ENCODE measurements at places on chromosomes 2 and 18. TPM values are rescaled to one million over a fixed set of nuclear protein-coding genes. Genes with fewer than 3 reads are reported as not detected.

- no peak for DNase-seq
Measured at GRCh38 chr18:63161032-63161760, 158.4 kb downstream of the BCL2 start.

DNA sequence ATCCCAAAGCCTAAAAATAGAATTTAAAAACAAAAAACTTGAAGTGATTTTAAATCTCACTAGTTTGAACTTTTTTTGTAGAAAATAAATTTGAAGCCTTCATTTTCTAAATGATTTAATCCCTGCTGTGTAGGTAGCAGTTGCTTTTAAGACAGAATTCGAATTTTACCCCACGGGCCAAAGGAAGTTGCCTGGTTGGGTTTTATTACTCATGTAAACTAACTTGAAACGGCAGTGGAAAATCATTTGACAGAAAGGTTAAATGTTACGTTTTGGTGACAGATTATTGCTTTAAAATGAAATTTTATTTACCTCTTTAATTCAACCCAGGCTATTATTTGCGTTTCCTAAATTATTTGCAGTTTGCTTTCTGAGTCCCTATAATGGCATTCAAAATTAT lies 2.0 kb downstream of the MAPRE2 start:
- no peak for DNase-seq

GRCh38 chr18:70384181-70384790 lies 95.4 kb downstream of the SOCS6 start:
- DNase-seq: no peak

GRCh38 chr2:2540406-2540805 lies 209.3 kb upstream of the MYT1L start:
- no peak for DNase-seq

DNA sequence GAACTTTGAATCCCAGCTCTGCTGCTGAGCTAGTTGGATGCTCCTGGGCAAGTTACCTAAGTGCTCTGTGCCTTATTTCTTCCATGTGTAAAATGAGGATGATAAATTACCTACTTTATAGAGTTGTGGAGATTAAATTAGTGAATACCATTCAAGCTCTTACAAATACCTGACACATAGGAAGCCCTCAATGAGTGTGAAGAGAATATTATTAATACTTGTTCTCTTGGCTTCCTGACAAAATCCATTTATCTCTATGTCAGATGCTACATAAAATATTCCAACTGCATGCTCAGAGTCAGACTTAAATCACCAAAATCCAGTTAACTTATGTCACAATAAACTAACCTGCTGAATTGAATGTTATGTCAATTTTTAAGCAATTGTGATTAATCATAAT lies 42.9 kb upstream of the CCBE1 start:
- DNase-seq: no peak

DNA sequence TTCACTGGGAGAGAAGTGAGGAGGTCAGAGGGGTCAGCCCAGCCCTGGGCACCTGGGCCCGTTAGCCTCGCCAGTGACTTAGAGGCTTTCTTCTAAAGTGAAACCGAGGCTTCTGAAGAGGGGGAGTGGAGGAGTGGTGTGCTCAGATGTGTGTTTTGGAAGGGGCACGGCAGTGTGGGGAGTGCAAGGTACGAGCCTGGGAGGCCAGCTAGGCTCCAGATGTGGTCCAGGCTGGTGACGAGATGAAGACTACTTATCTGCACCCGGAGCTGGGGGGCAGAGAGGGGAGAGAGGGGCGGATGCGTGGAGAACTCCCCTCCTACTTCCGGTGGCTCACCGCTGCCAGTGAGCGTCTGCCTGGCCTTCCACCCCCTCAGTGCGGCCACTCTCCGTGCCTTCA lies 371.3 kb upstream of the HS6ST1 start:
- DNase-seq: no peak

DNA sequence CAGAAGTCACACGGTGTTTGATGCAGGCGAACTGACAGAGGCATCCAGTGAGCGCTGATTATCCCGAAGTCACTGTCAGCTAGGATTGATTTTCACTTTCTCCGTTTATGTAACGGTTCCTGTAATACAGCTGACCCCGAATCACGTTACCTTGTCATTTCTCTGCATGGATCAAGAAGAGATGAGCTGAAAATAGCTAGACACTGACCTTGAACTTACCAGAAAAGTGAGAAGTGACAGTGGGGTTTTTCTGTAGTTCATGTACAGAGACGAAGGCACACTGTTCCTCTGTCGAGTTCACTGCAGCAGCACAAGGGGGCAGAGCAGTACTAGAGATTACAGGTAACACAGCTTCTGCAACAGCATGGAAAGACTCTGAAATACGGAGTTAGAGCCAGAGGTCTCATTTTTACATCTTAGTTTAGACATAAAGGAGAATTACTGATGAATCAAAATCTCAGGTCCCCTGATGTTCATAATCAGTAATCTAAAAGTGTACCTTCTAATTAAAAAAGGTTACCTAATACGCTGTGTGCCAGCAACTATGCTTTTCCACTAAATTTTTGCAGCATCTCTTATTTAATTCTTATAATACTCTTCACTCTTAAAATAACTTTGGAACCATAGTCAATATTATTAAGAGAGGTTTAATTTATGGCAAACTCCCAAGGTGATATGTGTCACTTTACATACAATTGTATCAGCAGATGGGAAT lies 33.1 kb downstream of the ARHGAP15 start:
- peak; percentile 18 for DNase-seq

Gene LHCGR
- not detected for total RNA-seq

DNA sequence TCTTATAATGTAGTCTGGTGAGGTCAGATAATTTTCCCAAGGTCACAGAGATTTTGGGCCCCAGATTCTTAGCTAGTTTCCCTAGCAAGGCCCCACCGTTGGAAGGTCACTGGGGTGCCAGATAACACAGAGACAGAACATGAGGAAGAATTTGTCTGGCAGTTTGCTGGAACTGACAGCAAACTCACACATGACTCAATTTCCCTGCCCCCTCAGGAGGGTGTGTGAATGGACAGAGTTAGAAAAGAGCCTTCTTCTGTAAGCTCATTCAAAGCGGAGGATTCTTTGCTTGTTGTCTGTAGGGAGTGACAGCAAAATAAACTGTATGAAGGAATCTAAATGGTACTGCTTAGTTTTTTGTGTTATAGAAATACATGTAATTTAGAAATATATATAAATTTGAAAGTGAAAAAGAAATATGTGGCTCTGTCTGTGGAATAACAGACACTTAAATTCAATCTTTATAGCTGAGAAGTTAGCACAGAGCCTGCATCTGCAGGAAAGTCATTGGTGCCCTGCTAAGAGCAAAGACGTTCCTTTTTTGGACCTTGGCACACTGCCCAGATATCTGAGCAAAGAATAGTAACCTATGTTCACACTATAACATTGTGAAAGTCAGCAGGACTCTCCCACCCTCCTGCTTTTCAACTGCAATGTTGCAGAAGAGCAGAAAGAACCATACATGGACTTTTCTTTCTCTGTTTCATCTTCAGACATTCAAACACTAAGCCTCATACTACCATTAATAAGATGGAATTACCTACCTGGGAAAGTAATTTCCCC lies 2.1 kb downstream of the MDH1 start:
- DNase-seq: no peak

DNA sequence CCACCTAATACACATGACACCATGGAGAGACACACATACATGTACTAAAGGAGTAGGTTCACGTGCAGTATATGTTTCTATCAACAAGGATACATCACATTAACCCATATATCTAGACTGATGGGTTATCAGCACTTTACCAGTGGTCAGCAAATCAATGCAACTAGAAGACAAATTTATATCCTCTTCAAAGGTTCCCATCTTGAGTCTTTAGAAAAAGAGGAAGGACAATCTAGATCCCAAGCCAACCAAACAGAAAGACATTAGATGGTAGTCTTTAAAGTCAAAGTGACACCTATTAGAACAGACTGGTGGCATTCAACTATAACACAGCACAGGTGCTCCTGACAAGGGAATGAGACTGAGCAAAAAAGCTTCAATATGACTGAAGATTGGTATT lies 13.8 kb upstream of the SERTAD2 start:
- no peak for DNase-seq

DNA sequence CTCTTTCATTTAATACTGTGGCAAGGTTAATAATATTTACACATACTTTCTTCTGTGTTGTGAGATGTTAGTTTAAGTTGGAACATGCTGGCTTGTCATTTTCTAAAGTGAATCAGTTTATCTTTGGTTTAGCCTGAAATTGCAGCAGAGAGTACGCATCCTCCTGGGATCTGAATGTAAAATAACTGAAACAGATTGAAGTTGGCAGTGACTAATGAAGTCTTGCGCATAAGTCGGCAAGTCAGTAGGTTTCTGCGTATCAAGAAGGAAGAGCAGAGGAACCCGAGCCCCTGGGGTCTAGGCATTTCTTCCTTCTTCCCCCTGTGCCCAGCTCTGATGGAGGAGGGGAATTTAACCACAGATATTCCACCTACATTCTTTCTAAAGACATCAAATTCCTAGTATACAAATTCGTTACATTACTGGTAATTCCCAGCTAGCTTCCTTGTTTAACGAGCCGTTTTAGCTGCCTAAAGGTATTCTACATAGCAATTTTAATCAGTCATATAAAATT lies 392.1 kb upstream of the RAB12 start:
- DNase-seq: no peak

Gene MYO5B
- 0.29 TPM for total RNA-seq

GRCh38 chr18:9091066-9091476 lies 11.4 kb upstream of the NDUFV2 start:
- DNase-seq: no peak

GRCh38 chr18:62693659-62694058 lies 21.7 kb upstream of the PHLPP1 start:
- no peak for DNase-seq

GRCh38 chr2:233976690-233977294 lies 59.6 kb downstream of the TRPM8 start:
- DNase-seq: no peak

GRCh38 chr2:168454737-168455644 lies 1.1 kb upstream of the CERS6 start:
- DNase-seq: no peak

- DNase-seq: no peak
Measured at GRCh38 chr2:126679094-126679713, 23.2 kb downstream of the GYPC start.

GRCh38 chr18:23146861-23147469 lies 11.7 kb downstream of the CABLES1 start:
- no peak for DNase-seq

GRCh38 chr2:215969131-215969841 lies 44.1 kb downstream of the MREG start:
- DNase-seq: no peak

Gene DHRS9
- total RNA-seq: not detected

Gene PLEKHH2
- total RNA-seq: 54.7 TPM

Data from uterus (tissue), 4 donors.